Dermis blood vessel endothelial cell (primary cell): ENCODE measurements at places on chromosomes 12 and 14. TPM values are rescaled to one million over a fixed set of nuclear protein-coding genes. Genes with fewer than 3 reads are reported as not detected.

The PSMA6 gene
- total RNA-seq, result 203 and 270 TPM in 2 replicates

The TMEM132D gene
- not detected in 2 replicates for total RNA-seq

The PCED1B gene
- total RNA-seq, result 0.19 and 0.51 TPM in 2 replicates

The KRT7 gene
- total RNA-seq, result 19.2 and 53.6 TPM in 2 replicates

The SLC25A21 gene
- total RNA-seq, result 0.74 and 9.7 TPM in 2 replicates

The ATP5MC2 gene
- 130 and 195 TPM in 2 replicates for total RNA-seq

The ALDH2 gene
- total RNA-seq, result 68.6 and 76.6 TPM in 2 replicates

The TMEM119 gene
- under 0.01 TPM in 1 of 2 replicates, not detected in the other for total RNA-seq

The PPM1H gene
- total RNA-seq, result 2.3 and 2.9 TPM in 2 replicates

The CPNE6 gene
- total RNA-seq, result not detected in 2 replicates

The C1RL gene
- 26.7 and 28.8 TPM in 2 replicates for total RNA-seq

The ADGRD1 gene
- total RNA-seq, result 0.17 and 0.33 TPM in 2 replicates

The TAS2R31 gene
- total RNA-seq, result 3.8 and 6.8 TPM in 2 replicates

The GARIN6 gene
- total RNA-seq, result not detected in 2 replicates

The CLMN gene
- total RNA-seq, result 0.68 and 1.5 TPM in 2 replicates

The LIN7A gene
- total RNA-seq, result 0.19 and 1.2 TPM in 2 replicates

The PTPN11 gene
- total RNA-seq, result 90.9 and 112 TPM in 2 replicates

The KRT2 gene
- not detected in 2 replicates for total RNA-seq

The ANO4 gene
- total RNA-seq, result 0.85 and 1.1 TPM in 2 replicates

The MGP gene
- 63.0 and 68.4 TPM in 2 replicates for total RNA-seq

The TAS2R14 gene
- total RNA-seq, result 0.74 and 2.0 TPM in 2 replicates

The RXYLT1 gene
- 11.1 and 12.8 TPM in 2 replicates for total RNA-seq

The CCDC196 gene
- total RNA-seq, result not detected in 2 replicates

The SMOC1 gene
- 1.0 and 3.1 TPM in 2 replicates for total RNA-seq

The HRK gene
- not detected in 2 replicates for total RNA-seq

The LMNTD1 gene
- 0.19 TPM in 1 of 2 replicates, not detected in the other for total RNA-seq

The PTHLH gene
- total RNA-seq, result not detected in 2 replicates

The METTL17 gene
- total RNA-seq, result 32.8 and 32.9 TPM in 2 replicates

The CYP27B1 gene
- total RNA-seq, result 0.17 and 0.47 TPM in 2 replicates

The KRT82 gene
- not detected in 2 replicates for total RNA-seq

The RD3L gene
- total RNA-seq, result not detected in 2 replicates

The SLC35E3 gene
- total RNA-seq, result 4.6 and 14.0 TPM in 2 replicates

The IAPP gene
- not detected in 2 replicates for total RNA-seq

The P3H3 gene
- 18.8 and 22.1 TPM in 2 replicates for total RNA-seq

The APOF gene
- total RNA-seq, result not detected in 2 replicates

The TESPA1 gene
- not detected in 2 replicates for total RNA-seq
